Prostate gland (tissue), 2 donors: ENCODE measurements at places on chromosomes 7 and 10. TPM values are rescaled to one million over a fixed set of nuclear protein-coding genes. Genes with fewer than 3 reads are reported as not detected.
A peak's percentile ranks its signal among the peaks of the same experiment; 100 is the strongest.

The ARMS2 gene
- total RNA-seq: 1.1 TPM

GRCh38 chr10:74056050-74056818, 58.3 kb downstream of the VCL start:
- no peak overlapping the region for H3K4me3 ChIP-seq
- H3K27ac ChIP-seq: peak overlapping the region; percentile 8
- H3K36me3 ChIP-seq: no peaks in the 10 kb centered on the region
- H3K4me1 ChIP-seq: no peaks in the 10 kb centered on the region
- no peaks in the 10 kb centered on the region for H3K27me3 ChIP-seq

DNA sequence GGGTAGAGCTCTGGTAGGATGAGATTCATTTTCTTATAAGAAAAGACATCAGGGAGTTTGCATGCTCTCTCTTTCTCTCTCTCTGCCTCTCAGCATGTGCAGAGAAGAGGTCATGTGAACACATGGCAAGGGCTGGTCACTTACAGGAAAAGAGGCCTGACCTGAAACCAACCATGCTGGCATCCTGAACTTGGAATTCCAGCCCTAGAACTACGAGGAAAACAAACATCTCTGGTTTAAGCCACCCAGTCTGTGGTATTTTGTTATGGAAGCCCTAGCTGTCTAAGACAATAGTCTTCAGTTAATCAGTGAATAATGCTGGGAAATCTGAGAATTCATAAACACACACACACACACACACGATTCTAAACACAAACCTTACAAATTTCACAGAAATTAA, 1104.2 kb upstream of the LRRN3 start:
- no peak for DNase-seq
- H3K27ac ChIP-seq: no peak overlapping the region
- no peaks in the 10 kb centered on the region for H3K36me3 ChIP-seq
- no peaks in the 10 kb centered on the region for H3K4me1 ChIP-seq
- H3K4me3 ChIP-seq: no peak overlapping the region

The ELMO1 gene
- 6.7 TPM for total RNA-seq

GRCh38 chr10:22959292-22959691, 31.4 kb downstream of the ARMC3 start:
- DNase-seq: no peak
- H3K36me3 ChIP-seq: no peaks in the 10 kb centered on the region
- H3K27me3 ChIP-seq: no peaks in the 10 kb centered on the region
- H3K4me3 ChIP-seq: no peak overlapping the region

DNA sequence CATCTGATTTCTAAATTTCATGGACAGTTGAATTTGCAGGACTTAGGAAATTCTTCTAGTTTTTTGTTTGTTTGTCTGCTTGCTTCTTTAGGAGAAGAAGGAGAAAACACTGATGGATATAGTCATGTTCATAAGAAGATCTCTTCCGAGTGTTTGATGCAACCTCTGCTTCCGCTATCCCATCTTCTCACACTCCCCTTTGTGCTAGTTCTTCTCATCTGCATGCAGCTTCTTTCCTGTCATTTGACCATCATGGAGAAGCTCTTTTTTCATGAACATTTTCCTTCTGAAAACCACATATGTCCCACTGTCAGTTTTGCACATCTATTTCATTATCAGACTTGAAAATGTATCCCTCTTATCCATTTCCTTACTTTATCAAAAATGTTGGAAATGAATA, 346.9 kb upstream of the PRKCQ start:
- no peak overlapping the region for H3K4me3 ChIP-seq
- H3K4me1 ChIP-seq: no peaks in the 10 kb centered on the region
- DNase-seq: no peak
- H3K27me3 ChIP-seq: no peaks in the 10 kb centered on the region
- no peaks in the 10 kb centered on the region for H3K36me3 ChIP-seq
- no peak overlapping the region for H3K27ac ChIP-seq

GRCh38 chr10:90592638-90593302, 265.1 kb downstream of the HTR7 start:
- H3K4me3 ChIP-seq: no peak overlapping the region
- H3K36me3 ChIP-seq: no peaks in the 10 kb centered on the region
- DNase-seq: no peak
- H3K27me3 ChIP-seq: no peaks in the 10 kb centered on the region
- H3K4me1 ChIP-seq: no peaks in the 10 kb centered on the region
- H3K27ac ChIP-seq: no peak overlapping the region

The EMX2 gene
- total RNA-seq: 0.05 TPM

The FAM180A gene
- total RNA-seq: 6.9 TPM

The IDI2 gene
- total RNA-seq: not detected

The AZGP1 gene
- total RNA-seq: 1,167 TPM

The PYROXD2 gene
- total RNA-seq: 15.0 TPM

The MYL10 gene
- not detected for total RNA-seq

- no peak for DNase-seq
- H3K36me3 ChIP-seq: no peaks in the 10 kb centered on the region
- H3K27me3 ChIP-seq: peaks cover 2% of the 10 kb centered on the region
- no peak overlapping the region for H3K4me3 ChIP-seq
- no peak overlapping the region for H3K27ac ChIP-seq
Measured at GRCh38 chr7:1610013-1610677, 40.3 kb upstream of the PSMG3 start.

DNA sequence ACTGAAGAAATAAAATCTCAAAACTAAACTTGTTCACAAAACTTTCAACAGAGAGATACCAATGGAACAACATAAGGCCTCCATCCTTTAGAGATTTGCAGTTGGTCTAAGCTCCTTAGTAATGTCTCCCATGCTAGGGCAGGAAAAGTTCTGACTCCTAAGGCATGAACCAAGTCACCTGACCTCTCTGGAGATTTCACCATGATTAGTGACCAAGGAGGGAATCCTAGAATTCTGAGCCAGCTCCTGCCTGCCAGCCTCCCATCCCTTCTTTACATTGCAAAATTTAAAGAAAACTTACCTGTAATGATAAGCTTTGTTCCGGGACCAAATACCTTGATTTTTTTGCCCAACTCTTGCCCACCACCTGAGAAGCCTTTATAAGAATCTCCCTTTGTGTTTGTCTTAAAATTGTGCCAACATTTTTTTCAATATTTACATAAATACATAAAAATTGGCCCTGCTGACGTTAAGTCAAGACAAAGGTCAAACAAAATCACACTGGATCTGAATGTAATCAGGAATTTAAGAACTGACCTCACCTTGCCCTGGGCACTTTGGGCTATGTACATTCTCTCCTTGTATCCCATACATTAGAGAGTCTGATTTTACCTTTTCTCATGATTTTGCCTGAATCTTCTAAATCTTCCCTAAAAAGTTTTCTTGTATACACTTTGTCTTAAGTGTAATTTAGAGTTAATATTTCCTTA, at the start of gene TARP:
TARP (minus strand) TSS at position 351 of the 710 bp plus-strand sequence.
- no peaks in the 10 kb centered on the region for H3K27me3 ChIP-seq
- no peak for DNase-seq
- no peaks in the 10 kb centered on the region for H3K4me1 ChIP-seq
- no peaks in the 10 kb centered on the region for H3K36me3 ChIP-seq
- H3K4me3 ChIP-seq: no peak within 1 kb of the TSS

The DGKI gene
- total RNA-seq: 0.32 TPM

The DNA2 gene
- 4.4 TPM for total RNA-seq

The VSTM4 gene
- 36.0 TPM for total RNA-seq
